ENCODE measurements at places on chromosomes 3 and 15.

DNA sequence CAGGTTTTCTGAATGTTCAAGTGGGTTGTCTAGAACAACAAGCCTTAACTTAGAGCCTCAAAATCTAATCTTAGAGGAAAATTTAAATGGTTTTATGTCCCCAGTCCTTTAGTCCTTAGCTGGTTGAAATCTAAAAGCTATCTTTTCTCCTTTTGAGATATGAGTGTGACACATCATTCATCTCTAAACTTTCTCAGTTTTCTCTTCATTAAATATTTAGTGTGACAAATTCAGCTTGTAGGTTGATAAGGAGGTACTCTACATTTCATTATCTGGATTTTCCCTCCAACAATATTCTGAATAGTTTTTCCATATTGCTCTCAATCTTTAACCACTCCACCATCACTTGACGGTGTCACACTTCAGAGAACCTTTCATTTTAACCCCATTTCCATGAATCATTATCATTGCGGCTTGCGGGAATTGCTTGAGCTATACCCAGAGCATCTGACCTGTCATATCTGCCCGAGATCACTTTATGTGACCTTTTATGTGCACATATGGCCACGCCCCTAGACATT is 16.1 kb upstream of the ATP8B4 start:
- peak; percentile 64 for DNase-seq

DNA sequence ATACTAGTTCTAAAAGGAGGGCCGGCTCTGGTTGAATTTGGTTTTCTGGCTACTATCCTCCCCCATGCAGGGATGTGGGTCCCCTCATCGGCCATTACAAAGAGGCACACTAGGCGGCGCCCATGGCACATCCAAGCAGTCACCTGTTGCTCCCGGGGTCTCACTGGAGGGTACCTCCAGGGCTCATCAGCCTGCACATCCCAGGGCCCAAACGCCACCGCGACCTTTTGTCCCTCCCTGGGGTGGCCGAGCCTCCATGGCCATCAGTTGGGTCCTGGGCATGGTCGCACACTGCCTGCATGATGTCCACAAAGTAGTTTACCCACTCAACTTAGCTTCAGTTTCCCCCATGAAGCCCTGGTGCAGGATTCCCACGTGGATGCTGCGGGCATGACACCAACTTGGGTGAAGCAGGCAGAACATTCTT is 28.3 kb downstream of the IDH3A start:
- DNase-seq: peak; percentile 48

- no peak for DNase-seq
These were observed 7.3 kb downstream of the RPL39L start for GRCh38 chr3:187131981-187132380.

DNA sequence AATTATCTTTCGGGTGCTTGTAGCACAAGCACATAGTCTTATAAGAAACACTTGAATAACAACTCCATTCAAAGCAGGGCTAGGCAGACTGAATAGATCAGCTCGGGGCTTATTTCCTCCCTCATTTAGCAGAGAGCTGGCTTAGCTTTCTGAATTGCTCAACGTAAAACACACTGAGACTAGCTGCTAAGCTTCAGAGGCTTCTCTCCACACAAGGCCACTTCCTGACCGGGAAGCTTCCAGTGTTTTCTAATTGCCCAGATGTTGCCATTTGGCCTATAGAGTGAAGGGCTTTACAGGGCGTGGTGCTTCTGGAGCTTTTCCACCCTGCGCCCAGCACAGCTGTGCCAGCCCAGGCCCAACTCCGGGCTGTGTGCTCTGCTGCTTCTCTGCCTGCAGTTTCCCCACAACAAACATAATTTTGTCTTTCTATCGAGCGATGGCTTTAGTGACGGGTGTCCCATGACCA is 16.6 kb downstream of the FAM240A start:
- DNase-seq: no peak

DNA sequence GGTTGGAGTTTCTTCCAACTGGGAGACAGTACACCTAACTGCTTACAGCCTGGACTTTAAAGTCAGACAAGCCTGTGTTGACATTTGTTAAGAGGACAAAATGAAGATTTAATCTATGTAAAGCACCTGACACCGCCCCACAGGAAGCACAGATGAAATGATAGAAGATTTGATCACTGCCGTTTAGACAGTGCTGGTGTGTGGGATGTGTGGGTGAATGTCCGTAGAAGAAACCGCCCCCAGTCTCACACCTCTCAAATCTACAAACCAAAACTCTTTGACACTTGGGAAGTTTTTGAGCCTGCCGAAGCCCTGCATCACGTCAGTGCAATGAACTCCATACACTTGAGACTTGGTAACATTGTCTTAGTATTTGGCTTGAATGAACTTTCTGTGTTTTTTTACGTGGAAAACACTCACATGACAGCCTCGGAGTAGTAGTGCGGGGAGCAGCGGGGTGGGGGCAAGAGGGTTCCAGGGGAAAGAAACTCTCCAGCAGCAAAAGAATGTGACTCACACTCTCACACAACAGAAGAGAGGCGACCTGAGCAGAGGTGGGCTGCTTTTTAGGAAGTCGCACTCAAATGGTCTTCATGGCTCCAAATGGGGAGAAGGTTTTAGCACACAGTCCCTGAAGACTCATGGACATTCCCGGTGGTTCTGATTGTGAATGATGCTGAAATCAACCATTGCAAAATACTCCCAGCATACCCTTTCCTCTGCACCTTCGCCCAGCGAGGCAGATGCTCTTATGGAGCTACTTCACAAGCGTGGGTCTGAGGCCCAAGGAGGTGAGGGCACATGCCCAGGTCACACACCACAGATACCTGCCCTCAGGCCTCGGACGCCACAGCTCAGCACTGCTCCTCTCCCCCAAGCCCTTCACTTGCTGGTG is 79.2 kb downstream of the SRGAP3 start:
- DNase-seq: peak; percentile 52

DNA sequence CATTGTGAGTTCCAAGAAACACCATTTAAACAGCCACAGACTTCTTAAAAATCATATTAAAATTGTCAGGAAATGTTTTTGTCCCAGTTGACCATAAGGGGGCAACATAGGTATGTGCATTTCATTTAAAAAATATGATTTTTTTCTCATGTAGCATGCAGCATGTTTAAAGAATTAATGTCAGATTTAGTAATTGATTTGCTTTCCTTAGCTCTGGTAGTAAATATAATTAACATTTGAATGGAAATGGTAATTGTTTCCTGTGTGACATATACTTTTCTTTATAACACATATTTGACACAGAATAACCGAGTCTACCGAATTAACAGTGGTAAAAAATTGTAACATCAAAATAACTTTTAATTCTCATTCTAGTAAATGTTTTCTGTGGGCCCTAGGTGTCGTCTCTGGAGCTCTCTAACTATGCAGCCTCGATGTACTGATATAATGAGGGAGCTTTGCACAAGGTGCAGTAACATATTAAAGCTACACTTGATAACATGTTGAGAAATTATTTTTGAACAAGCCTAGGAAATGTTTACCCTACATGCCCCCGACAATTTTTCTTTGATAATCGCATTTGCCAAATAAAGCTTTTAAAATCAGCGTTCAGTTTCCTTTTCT is 34.9 kb downstream of the NXPE3 start:
- DNase-seq: no peak

GRCh38 chr15:87973501-87974215 is 282.9 kb downstream of the NTRK3 start:
- no peak for DNase-seq

- no peak for DNase-seq
These were observed 67.4 kb downstream of the RAD18 start for GRCh38 chr3:8895829-8896228.

- no peak for DNase-seq
These were observed 40.8 kb downstream of the HDGFL3 start for GRCh38 chr15:83166830-83167229.

GRCh38 chr3:81173514-81173913 is 587.9 kb downstream of the GBE1 start:
- DNase-seq: no peak

DNA sequence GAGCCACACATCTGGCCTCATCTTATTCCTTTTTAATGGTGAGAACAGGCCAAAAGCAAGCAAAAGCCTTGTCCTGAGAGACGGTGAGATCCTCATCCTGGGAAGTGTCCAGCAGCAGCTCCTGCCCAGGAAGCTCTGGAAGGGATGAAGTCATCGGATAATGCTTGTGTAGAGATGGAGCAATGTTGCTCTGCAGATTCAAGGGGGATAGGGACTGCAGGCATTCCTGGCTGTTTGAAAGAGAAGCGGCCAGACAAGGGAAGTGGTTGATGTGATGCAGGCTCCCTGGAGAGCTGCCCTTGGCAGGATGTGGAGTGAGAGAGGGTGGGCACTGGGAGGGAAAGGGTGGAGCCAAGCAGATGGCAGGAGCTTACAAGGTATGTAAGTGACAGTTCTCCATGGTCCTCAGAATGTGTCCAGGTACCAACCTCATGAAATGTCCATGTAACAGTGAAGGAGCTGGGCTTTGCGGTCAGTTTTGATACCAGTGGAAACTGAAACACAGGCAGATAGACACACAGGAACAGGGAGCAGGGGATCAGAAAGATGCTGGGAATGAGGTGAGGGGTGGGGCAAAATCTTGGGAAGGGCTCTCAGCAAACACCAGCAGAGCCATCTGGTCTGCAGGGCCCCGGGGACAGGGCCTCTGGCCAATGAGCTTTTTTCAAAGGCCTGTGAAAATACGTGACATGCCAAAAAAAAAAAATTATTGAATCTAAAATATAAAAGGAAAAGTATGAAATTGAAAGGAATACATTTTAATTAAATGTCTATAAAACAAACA is 32.2 kb upstream of the LACTB start:
- DNase-seq: no peak

DNA sequence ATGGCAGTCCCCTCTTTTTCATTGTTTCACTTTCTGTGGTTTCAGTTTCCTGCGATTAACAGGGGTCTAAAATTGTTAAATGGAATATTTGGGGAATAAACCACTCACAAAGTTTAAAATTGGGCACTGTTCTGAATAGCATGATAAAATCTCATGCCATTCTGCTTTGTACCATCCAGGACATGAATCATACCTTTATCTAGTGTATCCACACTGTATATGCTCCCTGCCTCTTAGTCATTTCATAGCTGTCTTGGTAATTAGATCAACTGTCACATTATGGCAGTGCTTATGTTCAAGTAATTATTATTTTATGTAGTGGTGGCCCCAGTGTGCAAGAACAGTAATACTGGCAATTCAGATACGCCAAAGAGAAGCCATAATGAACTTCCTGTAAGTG is 734.5 kb downstream of the ZPLD1 start:
- no peak for DNase-seq

GRCh38 chr3:8254489-8254888 is 247.1 kb upstream of the LMCD1 start:
- no peak for DNase-seq

DNA sequence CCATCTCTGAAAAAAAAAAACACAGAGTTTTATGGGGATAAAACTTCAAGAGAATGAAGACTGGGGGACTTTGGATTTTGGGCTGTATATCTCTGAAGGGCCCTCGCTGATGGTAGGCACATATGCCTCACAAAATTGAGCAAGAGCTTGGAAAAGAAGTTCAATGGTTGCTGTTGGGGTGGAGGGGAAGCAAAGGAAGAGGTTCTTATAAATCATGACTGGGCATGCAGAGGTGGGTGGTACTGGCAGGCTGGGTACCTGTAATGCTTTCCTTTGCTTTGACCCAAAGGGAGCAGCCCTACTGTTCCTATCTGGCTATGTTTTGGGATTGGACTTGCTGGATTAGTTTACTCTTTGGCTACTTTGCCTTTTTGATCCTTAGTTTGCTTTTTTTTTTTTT is 6.0 kb upstream of the RTP1 start:
- DNase-seq: no peak

Data from stimulated activated CD4-positive, alpha-beta T cell treated with anti-CD3 and anti-CD28 coated beads, Interleukin-15, amount 100 ng/mL, for 24 hours (primary cell).